ENCODE measurements at places on chromosomes 2 and 18.

DNA sequence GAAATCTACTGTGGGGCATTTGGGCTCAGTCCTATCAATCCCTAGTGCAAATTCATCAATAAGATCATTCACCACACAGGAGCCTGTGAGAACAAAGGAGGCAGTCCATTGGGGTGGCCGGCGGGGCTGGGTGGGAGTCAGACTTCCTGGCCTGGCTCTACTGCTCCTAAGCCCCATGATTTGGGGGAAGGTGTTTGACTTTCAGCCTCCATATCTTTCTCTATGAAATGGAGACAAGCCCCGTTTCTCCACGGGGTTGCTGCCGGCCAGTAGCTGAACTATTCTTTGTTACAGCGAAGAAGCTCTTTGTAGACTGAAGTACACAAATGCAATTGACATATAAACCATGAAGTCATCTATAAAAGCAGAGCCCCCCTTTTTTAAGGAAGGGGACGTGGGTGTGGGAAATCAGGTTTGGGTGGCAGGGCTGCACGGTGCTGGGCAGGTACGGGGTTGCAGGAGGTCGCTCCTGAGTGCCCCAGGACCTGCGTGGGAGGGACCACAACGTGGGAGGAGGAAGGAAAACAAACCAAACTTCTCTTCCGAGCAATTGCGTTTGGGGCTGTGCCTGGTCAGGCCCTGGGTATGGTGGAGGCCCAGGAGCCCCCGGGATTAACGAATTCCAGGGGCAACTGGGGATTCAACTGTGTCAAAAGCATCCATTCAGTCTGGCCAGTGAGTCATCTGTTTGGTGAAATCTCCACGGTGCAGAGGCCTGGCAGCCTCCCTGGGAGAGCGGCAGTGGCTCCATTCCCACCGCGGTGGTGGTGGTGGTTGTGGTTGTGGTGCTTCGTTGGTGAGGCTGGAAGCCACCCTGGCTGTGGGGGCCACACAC, 18.2 kb downstream of the FBLN7 start:
- DNase-seq, result no peak

DNA sequence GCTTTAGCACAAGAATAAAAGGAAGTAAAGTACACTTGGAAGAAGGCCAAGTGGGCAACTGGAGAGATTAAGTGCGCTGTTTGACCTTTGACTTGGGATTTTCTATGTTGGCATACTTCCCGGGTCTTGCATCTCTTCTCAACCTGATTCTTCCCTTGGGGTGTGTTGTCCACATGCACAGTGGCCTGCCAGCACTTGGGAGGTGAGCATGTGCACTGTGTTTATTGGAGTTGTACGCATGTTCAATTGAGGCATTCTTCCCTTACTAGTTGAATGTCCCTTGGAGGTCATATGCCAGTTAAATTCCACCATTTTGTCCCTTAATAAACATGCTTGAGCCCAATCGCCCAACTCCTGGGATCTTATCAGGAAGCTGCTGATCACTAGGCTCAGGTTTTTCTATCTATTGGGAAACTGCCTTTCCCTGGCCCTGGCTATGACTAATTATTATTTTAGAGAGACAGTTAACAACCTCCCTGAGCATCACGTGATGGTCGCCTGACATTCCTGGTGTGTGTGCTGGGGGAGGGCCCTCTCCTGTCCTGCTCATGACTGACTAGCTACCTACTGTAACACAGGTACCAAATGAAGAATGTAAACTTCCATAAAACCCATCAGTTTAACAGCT, 62.5 kb upstream of the RAPGEF4 start:
- no peak for DNase-seq

- DNase-seq, result no peak
These were observed 32.1 kb downstream of the E2F6 start for GRCh38 chr2:11433822-11434221.

GRCh38 chr2:10526281-10527000, 78.3 kb upstream of the ODC1 start:
- DNase-seq, result no peak

DNA sequence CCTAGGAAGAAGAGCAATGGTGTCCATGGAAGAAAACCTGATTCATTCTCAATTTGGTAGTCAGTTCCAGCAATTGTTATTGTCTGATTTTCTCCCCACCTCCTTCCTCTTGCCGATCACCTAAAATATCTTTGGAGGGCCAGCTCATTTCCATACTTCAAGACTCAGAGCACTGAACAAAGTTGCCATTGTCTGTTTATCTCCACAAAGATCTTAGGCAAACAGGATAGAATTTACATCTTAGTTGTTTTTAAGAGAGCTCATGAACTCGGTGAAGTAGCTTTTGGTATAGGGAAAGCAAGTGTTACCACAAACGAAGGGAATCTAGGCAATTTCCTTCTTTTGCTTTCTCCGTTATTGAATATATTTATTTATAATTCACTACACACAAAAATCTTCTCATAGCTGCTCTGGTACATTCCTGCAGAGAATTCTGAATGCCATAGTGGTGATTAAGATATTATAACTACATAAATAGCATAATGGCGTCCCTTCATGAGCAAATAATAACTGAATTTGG, 41.5 kb upstream of the CHST9 start:
- no peak for DNase-seq

GRCh38 chr2:166773308-166773949, 114.9 kb upstream of the XIRP2 start:
- DNase-seq, result no peak

DNA sequence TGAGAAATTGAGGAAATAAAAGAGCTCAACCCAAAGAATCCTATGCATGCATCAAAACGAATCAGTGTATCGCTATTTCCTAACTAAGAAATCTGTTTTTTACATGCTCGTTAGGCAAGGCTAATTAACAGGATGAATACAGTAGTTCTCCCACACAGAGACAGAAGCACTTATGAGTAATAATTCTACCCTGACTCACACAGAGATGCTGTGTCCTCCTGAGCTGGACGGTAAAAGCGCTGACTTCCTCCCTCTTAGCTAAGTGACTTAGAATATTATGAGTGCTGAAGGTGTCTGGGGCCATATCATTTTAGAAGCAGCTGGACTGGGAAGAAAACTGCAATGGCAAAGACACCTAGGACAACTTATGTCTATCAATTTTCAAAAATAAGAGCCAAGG, 18.5 kb downstream of the PLEKHM3 start:
- no peak for DNase-seq

DNA sequence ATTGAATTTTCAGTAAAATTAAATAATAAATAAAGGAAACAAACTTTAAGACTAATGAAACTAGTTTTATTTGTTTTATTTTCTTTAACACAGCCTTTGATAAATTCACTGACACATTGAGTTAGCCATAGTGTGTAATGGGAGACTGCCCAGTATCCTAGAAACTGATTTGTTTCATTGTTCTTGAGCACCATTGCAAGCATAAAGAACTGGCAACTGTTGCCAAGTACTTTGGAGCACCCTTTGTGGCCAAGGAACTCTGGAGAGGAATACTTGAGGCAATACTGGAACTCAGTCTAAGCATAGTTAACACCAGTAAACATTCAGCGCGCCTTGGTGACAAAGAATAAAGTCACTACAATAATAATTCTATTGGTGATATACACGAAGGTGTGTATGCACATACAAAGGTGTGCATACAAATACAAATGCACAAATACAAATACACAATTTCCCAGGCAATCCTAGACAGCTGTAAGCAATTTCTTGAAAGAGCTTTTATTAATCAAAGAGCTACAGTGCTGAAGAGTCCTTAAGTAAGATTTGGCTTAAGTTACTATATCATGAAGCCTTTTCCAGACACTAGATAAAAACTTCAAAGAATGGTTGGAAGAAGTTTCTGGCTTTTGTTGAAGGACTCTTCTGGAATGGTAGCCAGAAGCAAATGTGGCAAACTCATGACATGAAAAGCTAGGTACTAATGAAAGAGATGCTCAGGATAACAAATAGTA, 1371.2 kb downstream of the LRP1B start:
- DNase-seq, result no peak

GRCh38 chr2:6927186-6927585, 10.0 kb downstream of the RNF144A start:
- no peak for DNase-seq

DNA sequence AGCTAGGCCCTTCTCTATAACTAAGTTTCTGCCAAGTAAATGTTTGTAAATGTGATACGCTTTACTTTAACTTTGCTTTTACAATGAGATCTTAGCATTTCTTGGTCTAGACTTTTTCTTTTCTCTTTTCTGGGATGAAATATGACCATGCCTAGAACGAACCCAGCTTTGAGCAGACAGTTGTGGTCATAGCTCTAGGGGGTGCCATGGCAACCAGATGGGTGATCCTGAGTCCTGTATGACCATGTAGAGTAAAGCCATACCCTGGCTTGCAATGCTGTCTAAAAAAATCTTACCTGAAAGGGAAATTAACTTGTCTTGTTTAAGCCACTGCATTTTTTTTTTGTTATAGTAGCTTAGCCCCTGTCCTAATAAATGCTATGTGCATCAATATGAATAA, 956.3 kb downstream of the SLC4A3 start:
- no peak for DNase-seq

DNA sequence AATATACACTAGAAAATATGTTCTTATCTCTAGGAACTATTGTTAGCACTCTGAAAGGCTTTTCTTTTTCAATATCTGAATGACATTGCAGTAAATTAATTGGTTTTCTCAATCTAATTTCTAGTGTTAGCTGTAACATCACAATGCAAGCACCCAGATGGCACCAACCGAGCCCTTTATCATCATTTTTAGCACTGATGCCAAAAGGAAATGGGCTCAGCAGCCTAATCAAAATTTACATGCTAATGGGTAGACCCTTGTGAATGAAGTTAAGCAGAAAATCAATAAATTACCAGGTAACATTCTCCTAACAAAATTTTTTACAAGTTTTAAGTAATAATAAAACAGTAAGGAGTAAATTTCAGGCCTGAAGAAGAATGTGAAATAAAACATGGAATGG, 53.5 kb upstream of the PGAP1 start:
- DNase-seq, result no peak

- no peak for DNase-seq
These were observed 119.5 kb upstream of the PARD3B start for GRCh38 chr2:204425821-204426220.

DNA sequence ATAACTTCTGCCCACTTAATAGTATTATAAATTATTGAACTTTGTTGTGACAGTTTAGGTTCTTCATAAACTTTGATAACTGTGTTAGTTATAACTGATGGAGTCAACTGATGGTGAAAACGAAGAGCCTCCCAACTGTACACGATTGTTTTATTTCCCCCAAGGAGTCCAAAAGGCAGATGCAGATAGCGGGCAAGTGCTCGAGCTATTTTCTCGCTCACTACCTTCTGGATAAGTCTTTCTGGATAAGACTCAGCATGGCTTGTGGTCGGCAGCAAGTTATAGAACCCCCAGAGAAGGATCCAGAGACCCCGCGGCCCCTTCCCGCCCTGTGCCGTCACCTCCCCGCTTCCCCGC, 517 bp downstream of the GCFC2 start:
- no peak for DNase-seq

DNA sequence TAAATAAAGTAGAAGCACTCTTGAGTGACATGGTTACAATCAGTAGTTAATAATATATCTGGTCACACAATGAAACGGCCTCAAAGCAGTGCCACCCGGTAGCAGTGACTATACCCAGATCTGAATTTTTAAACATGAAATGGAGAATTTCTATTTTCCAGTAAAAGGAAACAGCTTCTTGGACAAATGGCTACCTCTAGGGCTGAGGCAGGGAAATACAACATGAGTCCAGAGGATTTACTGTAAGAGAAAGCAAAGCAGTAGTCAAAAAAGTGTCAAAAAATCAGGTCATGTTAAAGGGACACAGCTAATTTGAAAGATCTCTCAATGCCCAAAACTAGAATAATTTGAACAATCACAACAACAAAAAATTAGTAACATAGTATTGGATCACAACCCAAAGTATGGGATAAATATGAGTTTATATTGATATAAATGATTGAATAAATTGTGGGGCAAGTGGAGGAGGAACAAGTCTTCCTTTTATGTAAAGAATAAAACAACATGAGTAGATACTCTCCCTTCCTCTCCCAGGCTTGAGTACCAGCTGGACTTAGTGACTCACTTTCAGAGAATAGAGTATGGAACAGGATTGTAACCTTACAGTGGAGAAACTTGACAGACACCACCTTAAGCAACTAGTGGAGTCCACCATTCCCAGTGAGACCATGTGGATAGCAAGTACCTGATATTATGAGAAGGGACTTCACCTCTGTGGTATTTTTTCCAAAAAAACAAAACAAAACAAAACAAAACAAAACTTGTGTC, 180.8 kb downstream of the MBD2 start:
- DNase-seq, result no peak

- DNase-seq, result no peak
These were observed 22.5 kb downstream of the EHBP1 start for GRCh38 chr2:62727876-62728566.

- no peak for DNase-seq
These were observed 316.3 kb downstream of the AGPS start for GRCh38 chr2:177708660-177709444.

- no peak for DNase-seq
These were observed 133.9 kb downstream of the ARHGAP15 start for GRCh38 chr2:143263066-143263625.

GRCh38 chr2:206982360-206982955, 43.1 kb downstream of the CPO start:
- DNase-seq, result no peak

DNA sequence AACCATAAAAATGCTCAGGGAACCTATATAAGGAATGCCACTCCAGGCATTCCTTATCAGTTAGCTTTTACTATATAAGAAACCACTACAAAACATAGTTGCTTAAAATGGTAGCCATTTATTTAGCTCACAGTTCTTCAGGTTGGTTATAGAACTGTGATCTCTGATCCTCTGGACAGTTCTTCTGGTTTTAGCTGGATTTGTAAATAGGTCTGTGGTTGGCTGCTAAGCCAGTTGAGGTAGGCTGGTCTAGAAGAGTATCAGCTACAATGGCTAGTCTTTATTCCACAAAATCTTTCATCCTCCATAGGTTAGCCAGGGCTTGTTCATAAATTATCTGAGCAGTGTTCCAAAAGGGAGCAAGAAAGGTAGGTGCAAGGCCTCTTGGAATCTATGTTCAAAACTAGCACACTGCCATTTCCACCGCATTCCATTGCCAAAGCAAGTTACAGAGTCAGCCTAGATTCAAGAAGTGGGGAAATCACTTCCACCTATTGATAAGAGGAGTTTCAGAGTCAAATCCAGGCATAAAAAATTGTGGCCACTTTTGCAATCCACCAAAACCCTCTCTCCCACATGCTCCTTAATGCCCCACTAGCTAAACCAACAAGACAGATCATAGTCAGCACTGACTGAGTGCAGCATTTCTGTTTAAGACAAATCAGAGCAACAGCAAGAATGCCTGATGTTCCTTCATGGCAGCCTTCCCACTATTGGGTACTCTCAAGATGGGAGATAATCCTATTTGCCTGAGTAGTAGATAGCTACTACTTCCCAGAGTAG, 146.4 kb downstream of the IRS1 start:
- no peak for DNase-seq

- DNase-seq, result no peak
These were observed 66.1 kb upstream of the ATP8B1 start for GRCh38 chr18:57869221-57869620.

- DNase-seq, result no peak
These were observed 7.3 kb upstream of the ATOH8 start for GRCh38 chr2:85746321-85747004.

- no peak for DNase-seq
These were observed 95.8 kb upstream of the FAM98A start for GRCh38 chr2:33694904-33695303.

- DNase-seq, result no peak
These were observed 83.1 kb downstream of the EPAS1 start for GRCh38 chr2:46380038-46380940.

GRCh38 chr2:142270990-142271389, 140.2 kb upstream of the LRP1B start:
- no peak for DNase-seq

- no peak for DNase-seq
These were observed 137.9 kb downstream of the DOCK10 start for GRCh38 chr2:224904381-224904780.

Measured in CD4-positive, alpha-beta T cell treated with Interferon gamma for 1 hour (primary cell).